Astrocyte (in vitro differentiated cells and primary cell): ENCODE measurements at places on chromosomes 3 and 15.

DNA sequence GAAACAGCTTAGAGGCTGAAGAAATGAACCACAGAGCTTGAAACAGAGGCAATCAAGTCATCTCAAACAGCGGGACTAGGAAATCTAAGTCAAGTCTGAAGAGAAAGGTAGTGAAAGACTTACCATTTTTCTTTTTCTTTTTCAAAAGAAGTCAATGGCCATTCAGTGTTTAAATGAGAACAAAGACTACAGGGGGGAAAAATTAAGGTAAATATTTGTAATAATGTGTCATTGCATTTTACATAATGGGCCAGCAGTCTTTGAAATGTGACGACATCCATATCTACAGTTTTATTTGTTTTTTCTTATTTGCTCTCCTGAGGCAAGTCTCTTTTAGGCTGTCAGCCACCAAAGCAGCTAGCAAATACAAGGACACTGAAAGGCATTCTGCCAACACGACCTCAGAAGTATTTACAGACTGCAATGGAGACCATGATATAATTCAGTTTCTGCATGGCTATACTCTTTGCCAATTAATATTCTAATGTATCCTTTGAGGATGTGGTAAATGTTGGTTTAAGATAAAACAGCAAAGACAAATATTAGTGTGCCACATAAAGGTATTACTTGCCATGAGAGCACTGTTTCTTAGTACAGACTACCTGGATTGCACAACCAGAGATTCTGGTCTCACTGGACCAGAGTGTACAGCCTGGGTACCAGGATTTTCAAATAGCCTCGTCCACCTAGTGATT lies 307.0 kb upstream of the THBS1 start:
- peaks cover 28% of the 10 kb centered on the region for H3K4me1 ChIP-seq
- H3K36me3 ChIP-seq: no peaks in the 10 kb centered on the region
- no peak overlapping the region for H3K4me3 ChIP-seq
- H3K27ac ChIP-seq: no peak overlapping the region
- H3K27me3 ChIP-seq: no peaks in the 10 kb centered on the region
- DNase-seq: peak; percentile 50

DNA sequence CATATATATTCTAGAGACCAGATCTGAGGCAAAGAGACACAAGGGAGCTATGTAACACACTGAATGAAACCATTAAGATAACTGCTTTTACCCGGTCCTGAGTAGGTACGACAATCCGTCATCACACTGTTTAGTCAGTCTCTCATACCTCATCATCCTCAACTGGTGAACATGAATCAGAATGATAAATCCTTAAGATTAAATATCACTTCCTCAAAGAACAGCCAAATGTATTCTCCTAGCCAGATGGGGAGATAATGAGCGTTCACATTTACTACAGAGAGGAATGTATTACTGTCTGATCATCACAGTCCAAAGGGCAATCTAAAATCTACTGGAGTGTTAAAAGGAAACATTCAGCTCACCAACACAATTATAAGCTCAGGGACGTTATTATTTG lies 319.4 kb upstream of the STAC start:
- H3K4me3 ChIP-seq: no peak overlapping the region
- H3K27me3 ChIP-seq: no peaks in the 10 kb centered on the region
- H3K36me3 ChIP-seq: no peaks in the 10 kb centered on the region
- H3K27ac ChIP-seq: no peak overlapping the region
- no peaks in the 10 kb centered on the region for H3K4me1 ChIP-seq
- peak; percentile 26 for DNase-seq

DNA sequence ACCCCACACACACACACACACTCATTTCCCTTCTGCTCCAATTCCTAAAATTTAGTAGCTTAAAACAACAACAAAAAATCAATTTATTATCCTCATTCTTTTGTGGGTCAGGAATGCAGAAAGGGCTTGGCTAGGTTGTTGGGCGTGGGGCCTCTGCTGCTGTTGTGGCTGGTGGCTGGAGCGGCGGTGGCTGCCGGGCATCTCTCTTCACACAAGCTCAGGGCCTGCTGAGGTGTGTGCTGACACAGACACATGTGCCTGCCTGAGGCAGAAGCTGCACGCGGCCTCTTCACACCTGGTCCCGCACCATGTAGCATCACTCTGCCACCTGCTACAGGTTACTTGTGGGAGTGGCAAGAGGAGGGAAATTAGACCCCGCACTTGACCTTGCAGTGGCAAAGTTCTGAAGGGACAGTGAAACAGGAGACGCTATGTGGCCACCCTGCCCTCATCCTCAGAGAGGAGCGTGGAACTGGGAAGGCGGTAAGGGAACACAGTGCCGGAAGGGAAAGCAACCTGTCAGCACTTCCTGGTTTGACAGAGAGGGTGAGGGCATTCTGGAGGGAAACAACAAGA lies 64.0 kb upstream of the PRR20G start:
- no peak overlapping the region for H3K4me3 ChIP-seq
- no peaks in the 10 kb centered on the region for H3K4me1 ChIP-seq
- no peak for DNase-seq
- H3K36me3 ChIP-seq: no peaks in the 10 kb centered on the region
- H3K27me3 ChIP-seq: peaks cover 2% of the 10 kb centered on the region

DNA sequence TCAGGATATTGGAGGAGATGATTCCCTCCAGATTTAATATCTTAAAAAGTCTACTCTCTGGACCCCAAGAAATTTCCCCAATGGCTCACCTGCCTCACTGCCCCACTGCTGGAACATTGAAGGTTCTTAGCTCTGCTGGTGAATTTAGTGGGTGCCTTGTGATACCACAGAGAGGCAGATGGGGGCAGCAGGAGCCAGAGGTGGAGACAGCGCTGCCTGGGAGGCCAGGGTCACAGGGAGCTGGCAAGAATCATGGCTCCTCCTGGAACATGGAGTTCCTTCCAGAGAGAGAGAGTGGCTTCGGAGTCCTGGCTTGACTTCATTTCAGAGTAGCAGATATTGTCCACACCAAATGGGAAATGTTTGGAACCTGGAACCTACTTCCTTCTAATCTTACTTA lies 263.5 kb upstream of the CFAP20DC start:
- no peaks in the 10 kb centered on the region for H3K27me3 ChIP-seq
- no peak for DNase-seq
- no peaks in the 10 kb centered on the region for H3K4me1 ChIP-seq
- no peak overlapping the region for H3K4me3 ChIP-seq

- H3K4me3 ChIP-seq: no peak overlapping the region
- no peak overlapping the region for H3K27ac ChIP-seq
- DNase-seq: no peak
These were observed 93.0 kb downstream of the MEIS2 start for GRCh38 chr15:37007301-37007700.

- H3K36me3 ChIP-seq: peaks cover 3% of the 10 kb centered on the region
- peaks cover 17% of the 10 kb centered on the region for H3K4me1 ChIP-seq
- H3K27me3 ChIP-seq: no peaks in the 10 kb centered on the region
- DNase-seq: no peak
- no peak overlapping the region for H3K4me3 ChIP-seq
These were observed 33.8 kb downstream of the DNASE1L3 start for GRCh38 chr3:58176827-58177489.

GRCh38 chr3:101216710-101217465 lies 103.5 kb downstream of the IMPG2 start:
- H3K27me3 ChIP-seq: no peaks in the 10 kb centered on the region
- H3K4me3 ChIP-seq: no peak overlapping the region
- no peak for DNase-seq
- no peaks in the 10 kb centered on the region for H3K36me3 ChIP-seq
- H3K4me1 ChIP-seq: no peaks in the 10 kb centered on the region
